Activated CD4-positive, alpha-beta T cell treated with anti-CD3 and anti-CD28 coated beads, Interleukin-2, amount 50 U/mL, for 48 hours (primary cell): ENCODE measurements at places on chromosomes 4 and X.

- no peak for DNase-seq
Observed at GRCh38 chrX:106278951-106279350, 110.8 kb downstream of the PWWP3B start.

- DNase-seq = no peak
Observed at GRCh38 chrX:42696536-42697124, 81.3 kb downstream of the PPP1R2C start.

DNA sequence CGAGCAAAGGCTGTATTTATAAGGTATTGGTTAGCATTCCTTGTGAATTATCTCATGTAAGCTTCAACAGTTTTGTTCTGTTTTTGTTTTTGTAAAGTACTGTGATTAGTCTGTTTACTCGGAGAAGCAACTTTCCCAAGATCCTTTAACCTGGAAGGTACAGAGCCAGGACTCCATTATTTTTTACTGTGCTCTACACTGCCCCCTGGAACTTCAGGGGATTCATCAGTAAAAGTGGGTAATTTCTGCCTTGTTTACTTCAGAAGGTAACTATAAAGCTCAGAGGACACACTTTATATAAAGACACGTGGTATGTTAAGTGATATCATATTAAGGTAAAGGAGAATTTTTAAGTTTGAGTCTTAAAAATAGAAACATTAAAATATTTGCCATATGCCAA lies 124.9 kb downstream of the IQCM start:
- no peak for DNase-seq

GRCh38 chr4:99846891-99847290 lies 30.3 kb downstream of the DAPP1 start:
- no peak for DNase-seq

DNA sequence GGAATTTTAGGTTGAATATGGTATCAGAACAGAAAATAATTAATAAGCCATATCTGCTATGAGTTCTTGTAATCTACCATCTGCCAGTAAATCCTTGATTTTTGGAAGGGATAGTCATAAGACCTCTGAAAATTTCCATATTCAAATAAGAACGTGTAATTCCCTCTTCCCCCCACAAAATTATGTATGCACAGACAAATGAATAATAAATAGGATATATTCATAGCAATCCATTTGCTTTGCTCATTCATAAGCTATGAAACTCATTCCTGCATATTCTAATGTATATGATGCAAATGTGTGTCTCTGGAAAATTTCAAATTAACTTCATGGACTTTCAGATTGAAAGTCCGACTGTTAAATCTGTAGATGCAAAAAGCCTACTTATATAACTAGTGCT lies 833.1 kb upstream of the GRID2 start:
- no peak for DNase-seq
